ENCODE measurements at places on chromosomes 1 and 21.

GRCh38 chr1:2354511-2355372, 36.6 kb downstream of the MORN1 start:
- DNase-seq: peak; percentile 63

GRCh38 chr1:103582464-103582863, 11.1 kb downstream of the AMY2B start:
- no peak for DNase-seq

- no peak for DNase-seq
Observed at GRCh38 chr1:43757343-43758053, 50.2 kb downstream of the ST3GAL3 start.

DNA sequence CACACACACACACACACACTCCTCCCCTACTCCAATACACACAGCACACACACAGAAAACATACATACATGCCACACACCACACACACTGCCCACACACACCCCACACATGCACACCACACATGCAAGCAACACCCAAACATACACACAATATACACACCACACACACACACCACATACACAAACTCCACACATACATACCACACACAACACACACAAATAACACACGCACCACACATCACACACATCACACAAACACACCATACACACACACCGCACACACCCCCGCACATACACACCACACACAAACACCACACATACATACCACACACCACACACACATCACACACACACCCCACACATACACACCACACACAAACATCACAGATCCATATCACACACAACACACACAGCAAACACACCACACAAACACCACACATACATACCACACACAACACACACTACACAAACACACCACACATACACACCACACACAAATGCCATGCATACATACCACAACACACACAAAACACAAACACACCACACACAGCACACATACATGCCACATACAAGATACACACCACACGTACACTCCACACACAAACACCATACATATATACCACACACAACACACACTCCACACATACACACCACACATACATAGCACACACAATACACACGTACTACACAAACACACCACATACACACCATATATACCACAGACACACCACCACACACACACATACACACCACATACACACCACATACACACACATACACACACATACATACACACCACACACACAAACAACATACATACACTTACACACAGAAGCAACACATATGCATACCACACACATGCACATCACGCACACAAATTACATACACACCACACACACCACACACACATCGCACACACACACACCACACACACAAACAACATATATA, 932 bp upstream of the RAB7B start:
- DNase-seq: no peak

GRCh38 chr1:232968965-232969364, 18.6 kb downstream of the NTPCR start:
- DNase-seq: peak; percentile 49
